ENCODE measurements at places on chromosomes 13 and 19. TPM values are rescaled to one million over a fixed set of nuclear protein-coding genes. Genes with fewer than 3 reads are reported as not detected.

Gene PPP1R37
- total RNA-seq: 26.4 TPM

Gene USHBP1
- 20.9 TPM for total RNA-seq

Gene ZNF729
- total RNA-seq: not detected

Gene ZNF134
- 16.4 TPM for total RNA-seq

Gene RNF225
- not detected for total RNA-seq

Gene IZUMO4
- 0.77 TPM for total RNA-seq

Gene PTPRH
- total RNA-seq: 0.13 TPM

Gene SKA3
- 3.9 TPM for total RNA-seq

Gene ERICH6B
- not detected for total RNA-seq

Gene ATP8A2
- 0.13 TPM for total RNA-seq

Gene ATXN8OS
- total RNA-seq: not detected

Gene METTL21C
- not detected for total RNA-seq

Gene KIR2DL4
- total RNA-seq: not detected

Gene CGB2
- not detected for total RNA-seq

Gene TMEM272
- not detected for total RNA-seq

Gene LRG1
- 0.90 TPM for total RNA-seq

Gene ZNF555
- total RNA-seq: 4.4 TPM

Gene OR7G1
- total RNA-seq: not detected

Gene KIR3DL2
- total RNA-seq: not detected

Gene GARIN5A
- 0.13 TPM for total RNA-seq

Gene IZUMO2
- not detected for total RNA-seq

Gene PDE4A
- total RNA-seq: 1.3 TPM

Gene C19orf53
- total RNA-seq: 34.5 TPM

Gene NRTN
- 0.13 TPM for total RNA-seq

Gene ZNF845
- total RNA-seq: 5.6 TPM

Gene CYP2A7
- total RNA-seq: not detected

Gene HIPK4
- total RNA-seq: under 0.01 TPM

Gene TPTE2
- not detected for total RNA-seq

Gene SIGLEC5
- not detected for total RNA-seq

Gene ZNF429
- total RNA-seq: 2.3 TPM
